Stimulated activated CD4-positive, alpha-beta T cell treated with anti-CD3 and anti-CD28 coated beads, Interleukin-15, amount 100 ng/mL, for 48 hours (primary cell): ENCODE measurements at places on chromosomes 11 and 22.

GRCh38 chr11:108131993-108132392 lies 10.6 kb downstream of the ACAT1 start:
- DNase-seq, result no peak

DNA sequence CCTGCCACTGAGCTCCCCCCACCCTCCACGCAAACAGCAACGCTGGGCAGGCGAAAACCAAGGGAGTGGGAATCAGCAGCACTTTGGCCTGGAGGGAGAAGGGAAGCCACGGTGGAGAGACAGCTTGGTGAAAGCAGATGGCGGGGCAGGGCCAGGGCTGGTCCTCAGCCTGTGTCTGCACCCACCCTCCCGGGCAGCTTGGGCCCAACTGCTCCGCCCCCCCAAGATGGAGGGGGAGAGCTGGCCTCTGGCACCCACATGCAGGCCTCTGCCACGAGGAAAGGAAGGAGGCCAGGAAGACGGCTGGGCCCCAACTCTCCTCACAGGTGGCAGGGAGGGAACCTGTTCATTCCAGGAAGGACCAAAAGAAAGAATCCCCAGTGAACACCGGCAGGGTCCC lies 17.8 kb downstream of the MAFF start:
- DNase-seq, result no peak

- DNase-seq, result no peak
Observed at GRCh38 chr22:19477321-19478044, 1.5 kb downstream of the UFD1 start.

DNA sequence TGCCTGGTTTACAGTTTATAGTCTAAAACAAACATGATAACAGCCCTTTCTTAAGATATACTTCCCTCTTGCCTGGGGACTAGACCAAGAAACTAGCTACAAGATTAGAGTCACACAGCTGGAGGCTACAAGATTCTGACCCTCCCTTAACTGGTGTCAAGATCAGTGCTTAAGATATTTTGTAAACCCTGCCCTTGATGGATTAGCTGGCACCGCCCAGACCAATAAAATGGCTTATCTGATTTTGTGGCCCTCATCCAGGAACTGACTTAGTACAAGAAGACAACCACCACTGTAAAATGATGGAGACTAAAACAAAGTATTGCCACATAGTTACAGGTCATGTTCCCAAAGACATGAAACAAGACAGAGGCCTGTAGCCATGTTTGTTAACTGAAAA lies 53.4 kb downstream of the FAM181B start:
- DNase-seq, result no peak

DNA sequence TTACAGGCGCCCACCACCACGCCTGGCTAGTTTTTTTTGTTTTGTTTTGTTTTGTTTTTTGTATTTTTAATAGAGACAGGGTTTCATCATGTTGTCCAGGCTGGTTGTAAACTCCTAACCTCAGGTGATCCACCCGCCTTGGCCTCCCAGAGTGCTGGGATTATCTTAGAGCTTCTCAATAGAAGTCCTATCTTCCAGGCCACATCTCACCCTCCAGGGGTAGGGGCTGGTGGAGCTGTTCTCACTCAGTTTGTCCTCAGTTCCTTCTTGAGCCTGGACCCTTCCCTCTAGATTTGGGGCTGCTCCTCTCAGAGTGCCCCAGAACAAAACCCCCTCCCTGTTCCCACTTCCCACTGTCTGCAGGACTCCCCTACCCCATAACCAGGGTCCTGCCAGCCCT lies 31.3 kb downstream of the BCR start:
- DNase-seq, result no peak

- no peak for DNase-seq
Observed at GRCh38 chr11:110174645-110175310, 81.6 kb downstream of the ZC3H12C start.

DNA sequence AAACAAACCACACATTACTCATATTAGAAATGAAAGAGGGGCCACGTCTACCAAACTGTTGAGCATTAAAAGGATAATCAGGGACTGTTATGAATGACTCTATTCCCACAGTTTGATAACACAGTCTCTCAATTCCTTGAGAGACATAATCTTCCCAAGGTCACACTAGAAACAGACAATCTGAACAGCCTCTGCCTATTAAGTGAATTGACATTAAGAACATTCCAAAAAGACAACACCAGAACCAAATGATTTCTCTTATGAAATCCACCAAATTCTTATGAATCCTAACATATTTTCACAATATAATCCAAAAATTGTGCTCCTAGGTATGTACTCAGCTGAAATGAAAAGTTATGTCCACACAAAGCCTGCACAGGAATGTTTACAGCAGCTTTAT lies 4.6 kb downstream of the RFPL1 start:
- no peak for DNase-seq

GRCh38 chr11:20020198-20020597 lies 140.1 kb downstream of the DBX1 start:
- no peak for DNase-seq

DNA sequence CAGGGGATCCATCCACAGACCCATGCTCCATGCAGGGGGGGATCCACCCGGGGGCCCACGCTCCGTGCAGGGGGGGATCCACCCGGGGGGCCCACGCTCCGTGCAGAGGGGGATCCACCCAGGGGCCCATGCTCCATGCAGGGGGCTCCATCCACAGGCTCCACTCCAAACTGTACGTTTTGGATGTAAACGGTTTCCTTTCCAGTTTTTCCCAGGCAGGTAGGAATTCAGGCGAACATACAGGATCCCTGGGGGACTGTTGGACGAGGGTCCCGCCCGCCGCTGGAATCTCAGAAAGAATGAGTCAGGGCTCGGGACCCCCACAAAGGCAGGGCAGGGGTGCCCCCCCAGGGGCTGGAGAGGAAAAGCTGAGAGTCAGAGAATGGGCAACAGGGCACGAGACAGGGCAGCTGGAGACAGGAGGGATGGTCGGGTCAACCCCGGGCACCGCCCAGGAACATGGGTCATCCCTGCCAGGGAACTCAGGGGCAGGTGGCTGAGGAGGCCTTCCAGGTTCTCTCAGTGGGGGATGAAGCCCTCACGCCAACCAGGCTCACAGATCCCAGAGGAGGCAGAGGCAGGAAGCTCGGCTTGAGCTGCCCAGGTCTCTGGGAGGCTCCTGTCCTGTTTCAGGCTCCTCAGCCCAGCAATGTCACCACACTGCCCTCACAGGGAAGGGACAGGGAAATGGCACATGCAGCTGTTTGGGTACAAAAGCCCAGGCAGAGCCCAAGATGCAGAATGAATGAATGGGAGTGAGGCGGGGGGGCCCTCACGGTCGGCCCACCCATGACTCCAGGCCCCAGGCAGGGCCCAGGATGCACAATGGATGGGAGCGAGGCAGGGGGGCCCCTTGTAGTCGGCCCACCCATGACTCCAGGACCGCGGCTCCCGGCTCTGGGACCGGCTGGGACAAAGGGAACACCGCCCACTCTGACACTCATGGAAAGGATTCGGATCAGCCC lies 200.2 kb downstream of the BRD1 start:
- no peak for DNase-seq

DNA sequence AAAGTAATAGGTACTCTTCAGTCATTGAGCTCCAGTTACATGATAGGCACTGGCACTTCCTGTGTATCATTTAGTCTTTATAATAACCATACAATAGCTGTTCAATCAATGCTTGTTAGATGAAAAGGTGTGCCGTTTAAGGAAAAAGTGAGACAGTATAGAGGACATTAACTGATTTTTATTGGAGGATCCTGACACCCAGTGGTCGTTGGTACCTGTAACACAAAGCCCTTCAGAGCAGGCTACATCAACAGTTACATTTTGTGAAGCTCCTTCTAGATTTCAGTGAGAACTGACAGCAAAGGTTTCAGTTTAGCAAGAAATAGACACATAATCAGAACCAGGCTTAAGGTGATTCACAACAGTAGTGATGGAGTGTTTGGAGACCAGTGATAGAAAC lies 44.2 kb downstream of the CCDC81 start:
- no peak for DNase-seq

GRCh38 chr11:9570313-9571025 lies 3.0 kb upstream of the WEE1 start:
- DNase-seq, result no peak

- no peak for DNase-seq
Observed at GRCh38 chr11:5541427-5541826, 6.9 kb downstream of the OR52H1 start.

DNA sequence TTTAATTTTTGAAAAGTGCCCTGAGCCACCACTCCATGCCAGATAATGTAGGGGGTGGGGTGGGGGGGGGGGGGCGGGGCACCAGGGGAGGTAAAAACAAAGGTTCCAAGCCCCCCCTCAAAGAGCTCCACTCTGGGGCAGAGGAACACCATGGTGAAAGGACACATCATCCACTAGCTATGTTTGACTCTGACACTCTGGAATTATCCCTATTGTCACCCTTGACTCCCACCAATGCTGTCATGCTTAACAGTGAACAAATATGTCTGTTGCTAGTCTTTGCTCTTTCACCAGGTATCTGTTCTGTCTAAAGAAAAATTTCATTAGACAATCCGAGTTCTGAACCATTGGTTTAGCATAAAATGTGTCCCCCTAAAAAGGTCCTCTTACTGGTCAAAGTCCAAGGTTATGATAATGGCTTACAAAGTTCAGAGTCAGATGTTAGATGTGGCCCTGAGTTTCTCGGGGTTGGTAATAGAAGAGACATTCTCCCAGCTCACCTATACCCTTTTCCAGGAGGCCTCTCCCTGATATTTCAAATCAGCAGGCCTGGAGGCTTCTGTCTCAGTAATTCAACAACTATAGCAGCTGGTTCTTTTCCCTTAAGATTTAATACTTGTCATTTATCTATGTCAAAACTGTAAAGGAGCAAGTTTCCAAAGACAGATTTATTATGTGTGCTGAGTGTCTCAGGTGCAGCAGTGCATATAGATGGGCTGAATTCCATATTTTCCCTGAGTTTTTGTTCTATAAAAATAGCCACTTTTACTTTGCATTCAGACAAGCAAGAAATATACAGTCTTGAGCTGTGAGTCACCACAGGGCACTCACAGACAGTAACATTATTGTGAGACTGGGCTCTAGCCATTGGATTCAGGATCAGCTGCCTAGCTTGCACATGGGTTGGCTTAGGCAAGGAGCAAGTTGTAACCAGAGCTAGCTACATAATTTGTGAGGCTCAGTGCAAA lies 174.1 kb downstream of the CSNK2A3 start:
- DNase-seq, result no peak

GRCh38 chr11:68714060-68714856 lies 29.9 kb downstream of the GAL start:
- no peak for DNase-seq

DNA sequence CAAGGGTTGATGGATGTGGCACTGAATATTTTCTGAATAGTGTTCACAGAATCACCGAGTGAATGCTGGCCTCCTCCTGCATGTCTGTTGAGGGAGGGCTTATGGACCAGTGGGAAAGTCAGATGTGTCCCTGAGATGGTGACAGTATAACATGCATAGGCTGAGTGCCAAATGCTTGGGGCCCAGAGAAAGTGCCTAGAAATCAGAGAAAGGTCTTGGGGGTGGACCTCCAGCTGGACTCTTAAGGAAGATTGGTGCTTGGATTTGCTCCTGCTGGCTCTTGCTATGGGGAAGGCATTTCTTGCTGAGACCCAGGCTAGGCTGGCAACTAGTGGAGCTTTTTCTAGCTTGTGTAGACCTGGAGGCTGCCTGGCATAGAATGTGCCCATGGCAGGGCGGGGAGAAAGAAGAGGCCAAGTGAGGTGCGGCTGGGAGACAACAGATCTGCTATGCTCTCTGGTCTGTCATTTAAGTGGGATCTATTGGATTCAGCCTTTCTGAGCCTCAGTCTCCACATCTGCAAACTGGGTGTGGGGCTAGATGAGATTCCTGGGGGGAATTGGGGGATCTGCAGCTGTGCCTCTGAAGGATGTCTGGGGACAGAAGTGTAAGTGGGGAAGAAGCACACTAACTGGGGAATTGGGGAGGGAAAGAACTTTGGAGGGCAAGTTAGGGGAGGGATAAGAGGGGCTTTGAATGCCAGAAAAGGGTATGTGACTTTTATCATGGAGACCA lies 27.4 kb downstream of the ZNRF3 start:
- no peak for DNase-seq

GRCh38 chr11:112599265-112599664 lies 338.6 kb upstream of the PLET1 start:
- DNase-seq, result no peak

DNA sequence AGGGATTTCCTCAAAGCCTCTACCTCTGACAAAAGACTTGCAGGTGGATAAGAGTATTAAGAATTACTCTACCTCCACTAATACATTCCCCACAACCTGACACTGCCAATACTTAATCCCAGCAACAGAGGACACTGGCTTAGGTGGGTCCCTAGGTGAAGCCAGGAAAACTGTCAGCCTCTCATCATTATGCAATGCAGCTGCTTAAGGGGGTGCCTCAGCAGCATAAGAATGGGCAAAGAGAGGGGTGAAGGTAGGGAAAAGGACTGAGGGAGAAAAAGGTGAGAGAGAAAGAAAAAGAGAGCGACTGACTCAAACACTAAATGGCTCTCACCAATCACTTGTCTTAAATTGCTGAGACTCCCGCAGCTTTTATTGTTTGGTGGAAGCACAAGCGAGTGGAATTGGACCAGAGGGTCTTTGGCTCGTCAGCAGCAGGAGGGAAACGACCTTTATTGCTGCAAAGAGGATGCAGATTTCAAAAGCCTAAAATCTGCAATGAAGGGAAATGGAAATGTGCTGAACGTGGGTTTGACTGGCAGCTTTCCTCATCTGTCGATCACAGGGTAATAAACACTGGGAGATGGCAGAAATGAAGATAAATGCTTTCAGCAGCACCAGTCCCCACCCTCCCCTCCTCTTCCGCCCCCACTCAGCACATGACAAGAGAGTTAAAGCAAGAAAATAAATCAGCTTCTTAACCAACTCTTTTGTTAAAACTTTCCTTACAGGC lies 64.9 kb upstream of the CHRM4 start:
- no peak for DNase-seq

DNA sequence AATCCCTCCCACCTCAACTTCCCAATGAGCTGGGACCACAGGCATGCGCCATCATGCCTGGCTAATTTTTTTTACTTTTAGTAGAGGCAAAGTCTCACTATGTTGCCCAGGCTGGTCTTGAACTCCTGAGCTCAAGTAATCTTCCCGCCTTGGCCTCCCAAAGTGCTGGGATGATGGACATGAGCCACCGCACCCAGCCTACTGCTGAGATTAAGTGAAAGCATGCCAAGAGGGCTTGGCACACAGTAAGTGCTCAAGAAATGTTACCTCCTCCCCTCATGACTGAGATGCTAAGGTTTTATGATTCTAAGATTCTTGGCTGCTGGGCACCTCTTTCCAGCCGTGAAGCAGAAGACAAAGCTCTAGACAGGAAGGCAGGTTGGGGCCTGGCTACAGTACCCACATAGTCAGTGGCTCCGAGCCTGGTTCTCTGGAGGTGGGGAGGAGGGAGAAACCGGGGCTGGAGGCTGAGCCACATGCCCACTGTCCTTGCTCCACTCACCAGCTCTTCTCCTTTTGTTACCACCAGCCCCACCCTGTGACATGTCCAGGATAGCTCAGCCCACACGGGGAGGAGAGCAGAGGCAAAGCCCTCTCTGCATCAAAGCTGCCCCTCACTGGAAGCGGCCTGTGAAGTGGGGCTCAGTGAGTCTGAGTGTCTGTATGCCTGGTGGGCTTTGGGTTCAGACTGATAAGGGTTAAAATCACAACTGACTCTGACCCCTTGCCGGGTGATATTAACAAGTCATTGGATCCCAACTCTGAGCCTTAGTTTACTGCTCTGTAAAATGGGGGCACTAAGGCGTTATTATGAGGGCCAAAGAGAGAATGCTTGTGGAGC lies 12.9 kb downstream of the ARHGEF17 start:
- no peak for DNase-seq
